Diencephalon (tissue), 1 donor: ENCODE measurements at places on chromosomes 4 and X. TPM values are rescaled to one million over a fixed set of nuclear protein-coding genes. Genes with fewer than 3 reads are reported as not detected.

PRR32 gene
- total RNA-seq, result not detected

SMIM10 gene
- 2.1 TPM for total RNA-seq

DUSP9 gene
- total RNA-seq, result 2.8 TPM

MUC7 gene
- not detected for total RNA-seq

SOWAHD gene
- total RNA-seq, result 0.69 TPM

TRMT2B gene
- 9.7 TPM for total RNA-seq

RAB41 gene
- total RNA-seq, result not detected

S100P gene
- total RNA-seq, result 0.46 TPM

H2BW2 gene
- total RNA-seq, result not detected

SH3BGRL gene
- 92.5 TPM for total RNA-seq

KLB gene
- total RNA-seq, result 0.46 TPM

NPY2R gene
- total RNA-seq, result 5.3 TPM

ARHGEF6 gene
- 26.8 TPM for total RNA-seq

FREM3 gene
- total RNA-seq, result 3.2 TPM

GUF1 gene
- total RNA-seq, result 42.0 TPM

ATP1B4 gene
- total RNA-seq, result not detected

GATA1 gene
- not detected for total RNA-seq

ABLIM2 gene
- 30.0 TPM for total RNA-seq

GLOD5 gene
- total RNA-seq, result not detected

NEIL3 gene
- 8.5 TPM for total RNA-seq

CENPVL2 gene
- total RNA-seq, result 6.7 TPM

VCX3B gene
- not detected for total RNA-seq

GAGE2A gene
- not detected for total RNA-seq

TLR6 gene
- total RNA-seq, result 4.6 TPM

ANK2 gene
- total RNA-seq, result 684 TPM

SPANXC gene
- not detected for total RNA-seq

FDCSP gene
- total RNA-seq, result not detected

RNF150 gene
- 31.6 TPM for total RNA-seq
